ENCODE measurements at places on chromosomes 1 and 21.

DNA sequence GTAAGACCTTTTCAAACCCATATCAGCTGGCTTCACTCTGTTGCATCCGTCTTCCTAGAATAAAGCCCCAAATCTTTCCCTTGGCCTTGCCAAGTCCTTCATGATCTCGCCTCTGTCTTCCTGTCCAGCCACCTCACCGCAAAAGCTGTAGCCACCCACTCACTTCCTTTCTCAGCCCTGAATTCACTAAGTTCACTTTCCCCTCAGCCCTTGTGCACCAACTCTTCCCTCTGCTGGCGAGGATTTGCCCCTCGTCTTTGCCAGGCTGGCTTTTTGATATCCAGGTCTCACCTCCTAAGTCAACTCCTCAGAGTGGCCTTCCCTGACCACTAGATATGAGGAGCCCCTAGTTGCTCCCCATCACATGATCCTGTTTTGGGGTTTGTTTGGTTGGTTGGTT lies 3.9 kb upstream of the COL16A1 start:
- DNase-seq = peak; percentile 30

GRCh38 chr1:98749152-98749756 lies 87.7 kb downstream of the SNX7 start:
- DNase-seq = peak; percentile 88

DNA sequence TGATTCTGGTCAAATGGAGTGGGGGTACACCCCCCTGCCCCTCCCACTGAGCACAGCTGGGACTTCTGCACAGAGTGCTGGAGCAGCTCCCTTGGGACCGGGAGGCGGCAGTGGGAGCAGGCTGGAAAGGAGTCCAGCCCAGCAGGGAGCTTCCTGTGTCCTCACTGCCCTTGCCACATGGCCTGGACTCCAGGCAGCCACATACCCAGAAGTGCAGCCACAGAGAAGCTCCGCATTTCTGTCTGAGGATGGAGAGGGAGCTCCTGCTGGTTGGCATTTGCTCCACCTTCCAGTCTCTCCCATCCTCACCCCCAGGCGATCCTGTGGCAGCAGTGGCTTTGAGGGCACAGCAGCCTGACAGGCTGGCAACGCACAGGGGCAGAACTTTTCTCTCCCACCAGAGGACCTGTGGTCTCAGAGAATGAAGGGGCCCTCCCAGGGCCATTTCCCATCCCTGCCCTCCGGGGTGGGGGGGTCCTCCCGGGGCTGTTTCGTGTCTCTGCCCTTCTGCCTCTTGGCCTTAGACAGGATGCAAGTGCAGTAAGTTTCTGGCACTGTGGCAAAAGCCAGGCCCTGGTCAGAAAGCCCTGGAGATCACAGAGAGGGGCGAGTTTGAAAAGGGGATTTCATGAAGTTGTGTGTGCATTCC lies 103.6 kb upstream of the COL6A1 start:
- DNase-seq = no peak

GRCh38 chr1:28551381-28551780 lies 1.5 kb upstream of the TRNAU1AP start:
- DNase-seq = no peak

DNA sequence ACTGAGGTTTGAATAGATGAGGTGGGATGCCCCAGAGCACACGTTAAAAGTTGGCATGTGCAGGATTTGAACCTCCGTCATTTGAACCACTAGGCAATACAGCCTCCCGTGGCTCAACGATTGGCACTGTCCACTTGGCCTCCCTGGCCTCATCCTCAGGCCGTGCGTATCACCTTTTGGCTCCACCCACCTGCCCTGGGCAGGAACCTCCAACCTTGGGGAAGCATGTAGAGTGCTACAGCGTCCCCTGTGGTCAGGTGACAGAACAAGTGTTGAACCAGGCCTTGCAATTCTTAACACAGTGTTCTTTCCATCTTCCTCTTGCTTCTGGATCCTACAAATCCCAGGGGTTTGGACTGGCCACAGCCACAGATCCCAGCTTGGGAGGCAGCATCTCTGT lies 112.6 kb downstream of the PAX7 start:
- DNase-seq = no peak

- DNase-seq = no peak
These were observed 36.5 kb downstream of the NKAIN1 start for GRCh38 chr1:31203215-31203614.

GRCh38 chr1:84998642-84999280 lies 1.8 kb upstream of the MCOLN2 start:
- DNase-seq = peak; percentile 11

- no peak for DNase-seq
These were observed 23.1 kb downstream of the IL10RB start for GRCh38 chr21:33289199-33289819.

GRCh38 chr1:152873495-152873894 lies 4.6 kb upstream of the SMCP start:
- no peak for DNase-seq

DNA sequence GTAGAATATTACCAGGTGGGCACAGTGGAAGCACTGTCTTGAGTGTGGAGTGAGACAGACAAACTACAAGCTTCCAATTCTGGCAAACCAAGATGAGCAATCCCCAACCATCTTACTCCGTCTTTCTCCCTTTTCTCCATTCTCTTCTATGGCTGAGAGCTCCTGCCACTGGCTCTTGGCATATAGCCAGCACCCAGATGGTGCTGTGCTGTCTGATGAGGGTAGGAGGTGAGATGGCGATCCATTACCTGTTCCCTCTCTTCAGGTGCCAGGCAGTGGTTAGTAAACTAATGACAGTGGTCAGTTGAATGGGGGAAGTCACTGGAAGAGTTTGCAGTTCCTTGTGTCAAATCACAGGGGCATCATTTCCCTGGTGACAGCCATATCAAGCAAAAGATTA lies 108.4 kb downstream of the FNBP1L start:
- DNase-seq = peak; percentile 76

GRCh38 chr1:243455760-243456651 lies 200.2 kb downstream of the SDCCAG8 start:
- DNase-seq = no peak

DNA sequence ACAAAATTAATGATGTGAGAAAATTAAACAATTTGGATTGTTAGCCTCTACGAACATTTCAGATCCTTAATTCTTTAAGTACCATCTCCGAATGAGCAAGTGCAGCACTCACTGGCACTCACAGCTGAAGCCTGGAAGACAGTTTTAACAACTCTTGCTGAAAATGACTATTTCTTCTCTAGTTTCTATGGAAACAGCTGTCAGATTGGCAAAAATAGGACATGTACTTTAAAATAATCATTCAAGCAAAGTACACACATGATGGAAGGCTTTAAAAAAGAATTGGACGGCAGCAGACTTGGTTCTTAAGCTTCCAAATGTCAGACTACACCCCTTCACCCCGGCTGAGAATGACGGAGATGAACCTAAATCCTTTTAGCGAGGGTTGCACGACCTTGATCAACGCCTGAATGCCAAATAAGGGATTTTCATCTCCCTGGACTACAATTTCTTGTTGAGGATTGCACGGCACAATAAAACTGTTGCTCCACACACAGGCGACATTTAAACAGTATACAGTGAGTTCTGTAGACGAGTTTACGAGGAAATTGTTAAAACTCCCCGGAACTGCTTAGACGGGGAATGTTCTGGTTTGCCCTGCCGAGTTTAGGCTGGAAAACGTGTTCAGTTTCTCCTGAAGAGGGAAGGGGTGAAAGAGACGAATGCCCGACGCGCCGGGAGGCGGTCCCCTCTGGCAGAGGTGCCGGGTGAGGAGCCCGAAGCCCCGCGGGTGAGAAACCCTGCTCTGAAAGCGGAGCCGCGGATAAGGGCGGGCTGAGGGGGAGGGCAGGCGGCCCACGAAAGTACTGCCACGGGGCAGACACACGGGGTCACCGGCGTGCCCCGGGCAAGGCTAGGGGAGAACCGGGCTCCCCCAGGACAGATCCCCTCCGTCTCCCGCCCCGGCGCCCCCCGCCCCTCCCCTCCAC lies 671 bp downstream of the OMA1 start:
- DNase-seq = peak; percentile 86

DNA sequence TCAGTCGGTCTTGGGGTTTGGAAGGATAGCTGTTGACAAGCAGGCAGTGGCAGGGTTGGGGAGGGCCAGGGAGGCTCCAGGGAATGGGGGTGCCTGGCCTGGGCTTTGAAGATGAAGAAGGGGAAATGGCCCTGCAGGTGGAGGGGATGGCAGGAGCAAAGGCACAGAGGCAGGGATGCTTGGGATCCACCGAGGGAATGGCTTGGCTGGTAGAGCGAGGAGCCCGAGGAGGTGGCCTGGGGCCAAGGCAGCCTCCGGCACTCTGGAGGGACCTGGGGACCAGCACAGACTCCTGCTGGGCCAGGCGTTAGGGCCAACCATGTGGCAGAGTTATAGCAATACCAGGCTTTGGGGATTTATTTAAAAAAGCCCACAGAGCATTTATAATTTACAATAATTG lies 62.9 kb upstream of the EDN2 start:
- DNase-seq = no peak

- DNase-seq = no peak
These were observed 26.3 kb upstream of the MAN1C1 start for GRCh38 chr1:25590096-25590824.

- peak; percentile 29 for DNase-seq
These were observed 15.2 kb upstream of the CLSTN1 start for GRCh38 chr1:9838946-9839345.

- no peak for DNase-seq
These were observed 71.7 kb downstream of the TOMM20 start for GRCh38 chr1:235056937-235057336.

DNA sequence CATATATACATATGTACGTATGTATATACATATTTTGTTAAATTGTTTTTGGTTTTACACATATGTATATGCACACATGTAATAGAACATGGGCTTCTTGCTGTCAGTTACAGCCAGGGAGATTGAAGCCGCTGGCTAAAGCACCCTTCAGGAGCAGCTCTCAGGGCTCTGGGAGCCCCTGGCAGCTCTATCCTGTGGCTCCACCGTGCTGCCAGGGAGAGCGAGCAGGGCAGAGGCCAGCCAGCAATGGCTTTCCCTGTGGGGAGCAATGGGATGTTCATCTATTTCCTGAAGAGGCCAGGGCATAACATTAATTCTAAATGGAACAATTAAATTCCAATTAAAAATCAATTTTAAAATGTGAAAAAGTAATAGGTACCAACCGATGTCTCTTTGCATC lies 102.9 kb downstream of the PSMG1 start:
- DNase-seq = no peak

DNA sequence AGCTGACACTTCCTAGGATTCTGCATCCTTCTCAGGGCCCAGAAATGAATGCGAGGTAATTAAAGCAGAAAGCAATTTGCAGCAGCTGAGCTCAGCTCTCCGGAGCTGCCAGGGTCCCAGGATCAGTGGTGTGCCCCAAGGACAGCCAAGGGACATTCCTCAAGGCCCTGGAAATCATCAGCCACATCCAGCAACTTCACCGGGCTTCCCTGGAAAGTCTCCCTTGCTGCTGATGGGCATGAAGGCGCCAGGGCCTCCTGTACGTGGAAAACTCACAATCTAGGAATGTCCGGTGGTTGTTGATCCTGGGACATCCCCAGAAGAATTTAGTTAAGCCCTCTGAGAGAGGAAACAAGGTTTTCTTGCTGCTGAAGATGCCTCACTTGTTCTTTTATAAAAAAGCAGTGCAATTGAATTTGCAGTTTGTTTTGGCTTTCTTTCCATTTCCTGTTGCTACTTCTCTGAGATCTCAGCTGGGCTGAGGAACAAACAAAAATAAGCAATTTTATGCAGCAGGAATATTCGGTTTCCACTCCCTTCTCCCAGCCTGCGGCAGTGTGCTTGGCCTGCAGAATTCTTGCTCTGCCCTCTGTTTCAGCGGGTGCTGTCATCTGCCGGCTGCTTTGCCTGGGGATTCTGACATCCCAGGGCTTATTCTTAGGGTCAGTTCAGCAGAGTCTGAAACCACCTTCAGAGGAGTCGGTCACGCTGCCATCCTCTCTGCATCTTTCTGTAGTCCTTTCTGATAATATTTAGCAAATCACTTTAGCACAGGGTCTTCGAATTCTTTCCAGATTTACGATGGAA lies 85.9 kb downstream of the TCP10L start:
- no peak for DNase-seq

GRCh38 chr1:155981266-155982088 lies 3.1 kb upstream of the ARHGEF2 start:
- DNase-seq = peak; percentile 65

DNA sequence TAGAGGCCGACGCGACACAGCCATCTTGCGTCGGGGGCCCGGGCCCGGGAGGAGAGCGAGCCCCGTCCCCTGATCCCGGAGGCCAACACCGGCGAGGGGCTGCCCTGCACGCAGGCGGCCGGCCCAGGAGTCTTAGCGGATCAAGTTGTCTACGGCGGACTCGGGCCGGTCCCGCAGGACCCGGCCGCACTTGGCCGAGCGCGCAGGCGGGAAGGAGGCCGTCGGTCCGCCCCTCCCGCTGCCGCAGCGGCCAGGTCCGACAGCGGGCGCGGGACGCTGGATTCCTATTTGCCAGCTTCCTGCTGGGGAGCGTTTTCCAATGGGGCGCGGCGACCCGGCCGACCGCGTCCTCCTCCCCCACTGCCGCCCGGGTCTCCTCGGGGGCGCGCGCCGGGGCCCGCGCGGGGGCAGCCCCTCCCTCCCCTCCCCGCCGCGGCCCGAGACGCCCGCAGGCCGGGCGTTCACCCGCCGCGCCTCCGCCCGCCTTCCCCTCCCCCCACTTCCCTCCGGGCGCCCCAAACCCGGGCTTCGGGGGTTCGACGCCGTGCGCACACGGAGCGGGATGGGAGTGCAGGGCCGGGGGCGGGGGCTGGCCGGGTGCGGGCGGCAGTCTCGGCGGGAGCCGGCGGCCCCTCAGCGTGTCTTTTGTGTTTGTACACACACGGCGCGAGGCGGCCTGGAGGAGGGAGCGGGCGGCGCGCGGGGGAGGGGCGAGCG lies 517 bp upstream of the H3-3A start:
- peak; percentile 91 for DNase-seq

DNA sequence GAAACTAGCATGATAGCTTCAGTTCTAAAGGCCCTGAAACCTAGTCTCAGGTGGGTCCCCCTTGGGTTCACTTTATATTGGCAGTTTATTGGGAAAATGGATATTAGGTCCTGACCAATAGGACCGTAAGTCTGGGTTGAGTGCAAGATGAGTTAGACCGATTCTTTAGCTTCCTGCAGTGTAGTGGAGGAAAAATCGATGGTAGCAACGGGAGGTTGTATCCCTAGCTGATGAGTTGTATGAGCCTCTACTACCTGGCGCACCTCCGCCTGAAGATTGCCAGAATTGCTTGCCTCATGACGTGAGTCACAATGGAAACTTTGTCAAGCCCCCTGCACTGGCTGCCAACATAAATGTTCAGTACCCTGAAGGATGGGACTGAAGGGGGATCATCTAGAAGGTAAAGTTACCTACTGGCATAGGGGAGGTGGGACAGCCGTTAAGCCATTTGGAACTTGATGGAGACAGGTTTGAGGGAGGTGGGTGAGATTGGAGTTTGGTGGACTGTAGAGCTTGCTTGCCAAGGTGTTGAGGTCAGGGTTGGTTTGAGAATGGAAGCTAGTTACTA lies 3.9 kb downstream of the RCC1 start:
- peak; percentile 78 for DNase-seq

GRCh38 chr1:145751491-145752037 lies 32.3 kb downstream of the CD160 start:
- no peak for DNase-seq
